ENCODE measurements at places on chromosomes 1 and 21.

DNA sequence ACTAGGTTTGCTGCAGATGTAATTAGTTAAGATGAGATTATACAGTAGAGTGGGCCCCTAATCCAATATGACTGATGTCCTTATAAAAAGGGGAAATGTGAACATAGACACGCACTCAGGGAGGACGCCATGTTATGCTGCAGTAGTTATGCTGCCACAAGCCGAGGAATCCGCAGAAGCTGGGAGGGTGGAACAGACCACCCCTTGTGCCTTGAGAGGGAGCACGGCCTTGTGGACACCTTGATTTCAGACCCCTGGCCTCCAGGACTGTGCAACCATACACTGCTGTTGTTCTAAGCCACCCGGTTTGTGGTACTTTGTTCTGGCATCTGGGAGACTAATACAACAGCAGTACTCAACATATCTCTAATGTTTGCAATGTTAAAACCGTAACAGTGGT is 57.9 kb upstream of the HIVEP3 start:
- DNase-seq, result no peak

GRCh38 chr1:53511933-53512806 is 53.0 kb downstream of the DMRTB1 start:
- no peak for DNase-seq

- peak; percentile 2 for DNase-seq
Measured at GRCh38 chr1:65393347-65393746, 27.1 kb upstream of the LEPR start.

GRCh38 chr1:97516588-97516987 is 404.2 kb downstream of the DPYD start:
- no peak for DNase-seq

GRCh38 chr1:91737650-91738049 is 148.3 kb downstream of the TGFBR3 start:
- no peak for DNase-seq
